ENCODE measurements at places on chromosomes 16 and 17.

- no peak for DNase-seq
Measured at GRCh38 chr16:60419859-60420258, 1616.4 kb downstream of the CDH8 start.

- no peak for DNase-seq
Measured at GRCh38 chr17:64492481-64493109, 4.3 kb downstream of the POLG2 start.

GRCh38 chr16:64990101-64990500 is 131.8 kb downstream of the CDH11 start:
- no peak for DNase-seq

- no peak for DNase-seq
Measured at GRCh38 chr16:57994778-57995177, 5.7 kb downstream of the ZNF319 start.

GRCh38 chr17:19344311-19345066 is 18.0 kb downstream of the B9D1 start:
- no peak for DNase-seq
